Jurkat, Clone E6-1 (cell line): ENCODE measurements at places on chromosomes 5 and 9.

DNA sequence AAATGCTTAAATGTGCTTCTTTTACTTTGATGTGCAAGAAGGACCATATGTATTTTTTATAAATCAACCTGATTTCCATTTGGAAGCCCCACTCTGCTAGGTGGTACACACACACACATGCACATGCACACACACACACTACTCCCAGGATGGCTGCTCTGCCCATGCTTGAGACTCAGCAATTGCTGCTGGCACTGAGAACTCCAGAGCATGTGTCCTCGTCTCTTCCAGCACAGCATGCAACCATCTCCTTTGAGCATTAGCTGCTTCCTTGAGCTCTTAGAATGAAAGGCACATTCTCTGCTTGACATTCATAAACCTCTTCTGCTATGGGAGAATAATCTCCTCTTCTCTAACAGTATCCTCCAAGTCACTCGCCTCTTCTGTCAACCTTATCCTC lies 115.9 kb downstream of the FEM1C start:
- DNase-seq: no peak

DNA sequence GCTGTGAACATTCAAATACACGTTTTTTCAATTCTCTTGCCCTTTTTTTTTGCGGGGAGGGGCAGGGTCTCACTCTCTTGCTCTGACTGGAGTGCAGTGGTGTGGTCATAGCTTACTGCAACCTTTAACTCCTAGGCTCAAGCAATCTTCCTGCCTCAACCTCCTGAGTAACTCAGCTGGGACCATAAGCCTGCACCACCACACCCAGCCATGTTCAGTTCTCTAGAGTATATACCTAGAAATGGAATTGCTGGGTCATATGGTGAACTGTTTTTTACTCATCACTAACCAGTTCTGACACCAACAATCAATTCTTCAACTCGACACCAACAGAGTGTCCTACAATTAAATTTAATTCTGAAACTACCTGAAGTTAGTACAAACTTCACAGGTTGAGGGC lies 85.5 kb upstream of the ZNF169 start:
- no peak for DNase-seq

- no peak for DNase-seq
These were observed 151.7 kb upstream of the POU5F2 start for GRCh38 chr5:93893075-93893474.

- no peak for DNase-seq
These were observed 148.7 kb downstream of the FAM174A start for GRCh38 chr5:100683881-100684280.

GRCh38 chr5:172493906-172494305 lies 39.6 kb upstream of the SH3PXD2B start:
- DNase-seq: no peak

- no peak for DNase-seq
These were observed 15.1 kb upstream of the NRARP start for GRCh38 chr9:137317021-137317717.

GRCh38 chr9:128087262-128087661 lies 19.2 kb downstream of the SLC25A25 start:
- no peak for DNase-seq

GRCh38 chr5:132019857-132020555 lies 8.5 kb upstream of the ACSL6 start:
- no peak for DNase-seq

DNA sequence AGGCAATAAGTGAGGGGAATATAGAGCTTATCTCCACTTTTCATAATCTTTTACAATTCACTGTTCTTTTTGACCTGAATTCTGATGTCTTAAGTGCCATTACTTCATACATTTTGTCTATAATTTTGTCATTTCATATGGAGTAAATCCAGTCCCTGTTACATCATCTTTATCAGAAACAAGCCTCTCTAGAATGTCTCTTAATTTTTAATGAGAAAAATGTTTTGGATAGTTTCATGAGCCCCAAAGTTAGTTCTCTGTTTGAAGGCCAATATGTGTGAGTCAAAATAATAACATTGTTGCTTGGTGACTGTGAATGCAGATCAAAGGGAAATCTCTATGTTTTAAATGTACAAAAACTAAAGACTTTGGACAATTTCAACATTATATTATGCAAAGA lies 329.6 kb upstream of the ARRDC3 start:
- no peak for DNase-seq

DNA sequence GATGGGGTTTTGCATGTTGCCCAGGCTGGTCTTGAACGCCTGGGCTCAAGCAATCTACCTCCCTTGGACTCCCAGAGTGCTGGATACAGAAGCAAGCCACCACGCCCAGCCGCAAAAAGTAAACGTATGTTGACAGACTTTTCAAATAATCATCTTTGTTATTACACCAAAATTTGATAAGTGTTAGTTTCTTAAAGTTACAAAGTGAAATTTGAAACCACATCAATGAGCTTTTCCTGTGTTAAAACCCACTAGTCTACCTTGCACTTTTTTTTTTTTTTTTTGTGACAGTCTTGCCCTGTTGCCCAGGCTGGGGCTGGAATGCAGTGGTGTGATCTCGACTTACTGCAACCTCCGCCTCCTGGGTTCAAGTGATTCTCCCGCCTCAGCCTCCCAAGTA lies 29.9 kb downstream of the SPACA9 start:
- DNase-seq: peak; percentile 73

- DNase-seq: no peak
These were observed 339.6 kb upstream of the KIF2A start for GRCh38 chr5:61966296-61966955.

GRCh38 chr5:149913436-149914419 lies 30.9 kb downstream of the PDE6A start:
- DNase-seq: no peak

DNA sequence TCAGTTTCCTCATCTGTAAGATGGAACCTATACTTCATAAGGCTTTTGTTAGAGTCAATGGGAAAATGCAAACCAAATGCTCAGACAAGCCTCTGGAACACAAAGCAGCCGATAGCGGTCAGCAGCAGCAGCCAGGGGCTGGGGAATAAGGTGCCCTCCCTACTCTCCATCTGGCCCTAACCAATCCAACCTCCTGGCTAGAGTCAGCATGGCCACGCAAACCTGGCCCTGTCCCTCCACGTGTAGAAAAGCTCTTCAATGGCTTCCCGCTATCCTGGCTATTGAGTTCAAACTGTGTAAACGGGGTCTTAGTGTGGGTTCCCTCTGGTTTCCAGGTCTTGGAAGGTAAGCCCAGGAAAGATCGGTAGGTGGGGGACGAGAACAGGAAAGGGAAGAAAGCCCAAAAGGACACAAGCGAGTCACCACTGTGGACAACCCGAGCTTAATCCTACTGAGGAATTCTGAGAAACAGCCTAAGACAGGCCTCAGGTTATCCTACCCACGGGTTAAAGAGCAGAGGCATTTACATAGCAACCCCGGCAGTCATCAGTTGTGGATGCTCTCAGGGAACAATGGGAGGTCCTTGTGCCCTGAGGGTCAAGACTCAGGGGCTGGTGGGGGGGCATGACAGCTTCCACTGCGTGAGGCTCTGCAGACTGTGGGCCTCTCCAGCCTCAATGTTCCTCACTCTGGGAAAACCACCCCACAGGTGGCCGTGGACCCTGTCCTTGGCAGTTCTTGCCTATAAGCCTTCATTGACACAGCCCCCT lies 30.9 kb downstream of the FABP6 start:
- no peak for DNase-seq

GRCh38 chr5:39543335-39543734 lies 118.6 kb upstream of the DAB2 start:
- DNase-seq: no peak

DNA sequence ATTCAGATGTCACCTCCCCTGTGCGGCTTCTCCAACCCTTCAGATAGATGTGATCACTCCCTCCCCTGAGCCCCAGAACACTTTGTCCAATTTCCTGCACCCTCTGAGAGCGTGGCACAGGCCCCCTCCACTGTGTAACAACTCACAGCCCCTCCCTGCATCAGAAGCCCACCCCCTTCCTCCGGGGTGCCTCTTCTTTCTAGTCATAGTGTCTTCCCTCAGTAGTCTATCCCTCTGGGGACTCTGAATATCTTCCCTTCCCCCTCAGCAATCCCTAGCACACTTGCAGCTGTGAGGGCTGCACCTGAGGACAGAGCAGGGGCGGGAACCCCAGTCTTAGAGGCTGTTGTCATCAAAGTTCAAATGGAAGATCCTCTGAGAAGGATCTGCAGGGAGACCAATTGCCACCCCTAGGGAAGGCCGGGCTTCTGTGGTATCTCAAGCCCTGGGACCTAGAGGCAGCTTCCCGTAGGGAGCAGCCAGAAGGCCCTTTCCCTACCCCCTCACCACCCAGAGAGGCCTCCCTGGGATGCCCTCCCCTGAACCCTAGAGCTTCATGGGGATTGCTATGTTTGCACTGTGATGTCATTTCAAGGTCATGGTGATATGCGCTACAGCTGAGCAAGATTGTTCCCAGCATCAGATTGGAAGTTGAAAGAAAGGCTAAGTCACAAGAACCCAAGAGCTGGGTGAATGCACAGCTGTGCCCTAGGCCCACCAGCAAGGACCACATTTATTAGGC lies 70.7 kb downstream of the THBS4 start:
- DNase-seq: no peak

DNA sequence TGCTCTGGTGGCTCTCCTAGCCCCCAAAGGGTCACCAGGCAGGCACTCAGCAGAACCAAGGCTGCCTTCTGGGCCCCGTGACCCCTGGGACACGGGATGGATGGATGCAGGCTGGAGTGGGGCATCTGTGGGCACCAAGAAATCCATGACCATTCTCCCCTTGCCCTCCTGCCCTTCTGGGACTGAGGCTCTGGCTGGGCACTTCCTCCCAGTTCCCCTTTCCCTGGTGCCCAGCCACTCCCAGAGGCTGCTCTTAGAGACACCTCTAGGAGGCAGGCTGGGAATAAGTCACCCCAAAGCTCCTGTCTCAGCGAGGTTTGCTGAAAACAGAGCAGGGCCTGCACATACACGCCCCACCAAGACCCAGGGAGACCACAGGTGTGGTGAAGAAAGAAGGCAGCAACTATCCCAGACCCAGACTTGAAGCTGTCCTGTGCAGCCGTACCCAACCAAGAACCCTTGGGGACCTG lies 943 bp downstream of the STING1 start:
- no peak for DNase-seq

DNA sequence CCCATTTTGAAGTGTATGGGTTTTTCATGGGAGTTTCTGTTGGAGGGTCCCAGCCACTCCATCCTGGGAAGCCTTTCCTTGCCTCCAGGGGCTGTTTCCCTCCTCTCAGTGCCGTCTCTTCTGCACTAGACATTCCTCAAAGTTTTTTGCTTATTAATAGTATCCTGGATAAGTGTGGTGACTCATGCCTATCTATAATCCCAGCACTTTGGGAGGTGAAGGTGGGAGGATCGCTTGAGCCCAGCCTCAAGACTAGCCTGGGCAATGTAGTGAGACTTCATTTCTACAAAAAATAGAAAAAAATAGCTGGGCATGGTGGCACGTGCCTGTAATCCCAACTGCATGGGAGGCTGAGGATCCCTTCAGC lies 43.1 kb downstream of the RALGPS1 start:
- no peak for DNase-seq

DNA sequence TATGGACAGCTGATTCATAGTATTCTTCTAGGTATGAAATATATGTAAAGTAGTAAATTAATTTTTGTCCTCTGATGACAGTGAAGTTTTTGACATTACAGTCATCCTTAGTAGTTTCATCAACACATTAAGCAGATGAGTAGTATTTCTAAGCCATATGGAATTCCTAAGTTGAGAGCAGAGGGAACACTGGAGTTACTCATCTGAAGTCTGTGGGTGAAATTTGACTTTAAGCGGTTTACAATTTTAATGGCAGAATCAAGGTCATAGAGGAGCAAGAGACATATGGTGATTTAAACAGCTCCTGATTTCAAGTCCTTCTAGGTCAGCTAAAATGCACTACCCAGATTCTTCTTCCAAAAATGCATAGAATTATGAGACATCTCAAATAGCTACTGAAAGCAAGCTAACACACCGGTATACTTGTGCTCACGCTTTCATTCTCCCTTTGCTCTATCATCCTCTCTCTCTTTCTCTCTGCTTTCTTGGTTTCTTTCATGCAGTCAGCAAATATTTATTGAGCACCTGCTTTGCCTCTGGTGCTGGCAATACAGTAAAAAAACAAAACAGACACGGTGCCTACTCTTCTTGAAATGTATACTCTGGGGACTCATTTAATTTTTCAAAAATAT lies 235.9 kb downstream of the FER start:
- no peak for DNase-seq

GRCh38 chr5:18375641-18376040 lies 741.4 kb downstream of the TAF11L14 start:
- no peak for DNase-seq

GRCh38 chr5:172115541-172115982 lies 72.5 kb downstream of the STK10 start:
- DNase-seq: peak; percentile 81

DNA sequence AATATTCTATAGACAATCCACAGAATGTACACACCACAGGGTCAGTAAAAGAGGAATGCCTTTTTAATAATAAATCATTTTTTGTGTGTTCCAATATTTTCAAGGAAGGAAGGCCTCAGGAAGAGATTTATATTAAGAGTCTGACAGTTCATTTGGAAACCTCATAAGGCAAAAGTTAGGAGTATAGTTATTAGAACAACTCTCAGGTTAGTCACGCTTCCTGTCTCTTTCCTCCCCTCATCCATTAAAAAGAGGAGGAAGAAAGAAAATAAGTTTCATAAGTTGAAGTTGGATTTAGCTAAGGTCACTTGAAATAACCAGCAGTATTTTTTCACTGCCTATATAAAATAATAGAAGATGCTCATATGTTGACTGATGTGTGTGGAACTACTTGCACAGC lies 863.2 kb downstream of the PTPRD start:
- DNase-seq: no peak

DNA sequence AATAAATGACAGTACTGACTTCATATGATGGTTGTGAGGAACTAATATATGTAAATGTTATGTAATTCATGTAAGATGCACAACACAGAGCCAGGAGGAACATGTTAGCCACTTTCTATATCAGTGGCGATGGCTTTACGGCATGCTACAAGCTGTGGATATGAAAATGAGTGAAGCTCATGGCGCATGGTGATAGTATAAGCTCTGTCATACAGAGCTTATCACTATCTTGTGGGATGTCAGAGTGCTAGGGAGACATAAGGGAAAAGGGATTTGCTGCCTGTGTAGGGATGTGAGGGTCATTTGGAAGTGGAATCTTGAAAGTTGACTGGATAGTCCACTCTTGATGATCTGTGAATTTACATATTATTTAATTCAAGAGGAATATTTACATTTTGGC lies 13.6 kb downstream of the CPEB4 start:
- DNase-seq: no peak

GRCh38 chr9:124238546-124239140 lies 19.1 kb upstream of the NEK6 start:
- DNase-seq: no peak
